Activated CD4-positive, alpha-beta T cell treated with anti-CD3 and anti-CD28 coated beads, Interleukin-2, amount 10 ng/mL, durations not matched to agents 7 days and 5 days (primary cell): ENCODE measurements at places on chromosomes 5 and 9.

DNA sequence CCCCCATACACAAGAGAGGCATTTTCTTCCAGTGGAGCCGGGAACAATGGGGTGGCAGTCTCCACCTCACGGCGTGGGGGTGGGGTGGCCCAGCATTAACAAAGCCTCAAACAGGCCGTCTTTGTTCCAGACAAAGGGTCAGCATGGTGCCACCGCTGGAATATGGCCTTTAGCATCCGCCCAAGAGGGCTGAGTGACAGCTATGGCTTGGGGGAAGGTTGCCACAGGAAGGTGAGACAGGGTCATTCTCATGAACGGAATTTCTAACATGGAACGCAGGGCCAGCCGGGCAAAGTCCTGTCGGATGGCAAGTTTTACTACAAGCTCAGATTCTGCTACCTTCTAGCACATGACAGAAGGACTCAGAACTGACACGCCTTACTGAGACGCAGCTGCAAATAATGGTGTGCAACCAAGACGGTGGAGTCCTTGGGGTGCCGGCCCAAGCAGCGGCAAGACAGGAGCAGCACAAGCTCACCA is 64.0 kb downstream of the OTULIN start:
- H3K27me3 ChIP-seq = no peaks in the 10 kb centered on the region
- H3K27ac ChIP-seq = no peak overlapping the region
- no peak overlapping the region for H3K4me3 ChIP-seq
- H3K36me3 ChIP-seq = peaks cover 11% of the 10 kb centered on the region
- peaks cover 8% of the 10 kb centered on the region for H3K4me1 ChIP-seq

- H3K4me1 ChIP-seq = peaks cover 35% of the 10 kb centered on the region
- DNase-seq = peak; percentile 73
- H3K36me3 ChIP-seq = peaks cover 45% of the 10 kb centered on the region
- H3K27me3 ChIP-seq = no peaks in the 10 kb centered on the region
Measured at GRCh38 chr9:136385015-136385414, 11.5 kb upstream of the CARD9 start.

DNA sequence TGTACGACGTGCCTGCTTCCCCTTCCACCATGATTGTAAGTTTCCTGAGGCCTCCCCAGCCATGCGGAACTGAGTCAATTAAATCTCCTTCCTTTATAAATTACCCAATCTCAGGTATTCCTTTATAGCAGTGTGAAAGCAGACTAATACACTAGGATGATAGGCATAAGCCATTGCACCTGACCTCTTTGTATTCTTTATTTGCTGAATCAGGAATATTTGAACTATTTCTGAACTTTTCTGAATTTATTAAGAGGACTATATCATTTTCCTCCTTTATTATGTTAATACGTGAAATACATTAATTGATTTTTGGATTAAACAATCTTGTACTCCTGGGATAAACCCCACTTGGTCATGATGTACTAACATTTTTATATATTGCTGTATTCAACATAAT is 28.2 kb upstream of the NR4A3 start:
- H3K4me1 ChIP-seq = no peaks in the 10 kb centered on the region
- peaks cover 22% of the 10 kb centered on the region for H3K27me3 ChIP-seq
- H3K27ac ChIP-seq = no peak overlapping the region
- DNase-seq = no peak
- H3K4me3 ChIP-seq = no peak overlapping the region

GRCh38 chr5:172846249-172846648 is 12.2 kb downstream of the ERGIC1 start:
- H3K4me3 ChIP-seq = no peak overlapping the region
- H3K4me1 ChIP-seq = peaks cover 12% of the 10 kb centered on the region
- H3K27me3 ChIP-seq = no peaks in the 10 kb centered on the region
- peaks cover 3% of the 10 kb centered on the region for H3K36me3 ChIP-seq

GRCh38 chr9:106637486-106637885 is 225.5 kb upstream of the ZNF462 start:
- H3K36me3 ChIP-seq = no peaks in the 10 kb centered on the region
- no peak for DNase-seq
- H3K27ac ChIP-seq = no peak overlapping the region
- H3K4me1 ChIP-seq = no peaks in the 10 kb centered on the region
- H3K4me3 ChIP-seq = no peak overlapping the region
- H3K27me3 ChIP-seq = no peaks in the 10 kb centered on the region

- no peaks in the 10 kb centered on the region for H3K4me1 ChIP-seq
- DNase-seq = no peak
- H3K27ac ChIP-seq = no peak overlapping the region
- no peaks in the 10 kb centered on the region for H3K36me3 ChIP-seq
- no peak overlapping the region for H3K4me3 ChIP-seq
- peaks cover 44% of the 10 kb centered on the region for H3K27me3 ChIP-seq
Measured at GRCh38 chr5:154162539-154163151, 27.9 kb upstream of the GALNT10 start.
